Stimulated activated CD4-positive, alpha-beta T cell treated with anti-CD3 and anti-CD28 coated beads, Interleukin-15, amount 100 ng/mL, for 24 hours (primary cell): ENCODE measurements at places on chromosomes 6 and 20.
A peak's percentile ranks its signal among the peaks of the same experiment; 100 is the strongest.

DNA sequence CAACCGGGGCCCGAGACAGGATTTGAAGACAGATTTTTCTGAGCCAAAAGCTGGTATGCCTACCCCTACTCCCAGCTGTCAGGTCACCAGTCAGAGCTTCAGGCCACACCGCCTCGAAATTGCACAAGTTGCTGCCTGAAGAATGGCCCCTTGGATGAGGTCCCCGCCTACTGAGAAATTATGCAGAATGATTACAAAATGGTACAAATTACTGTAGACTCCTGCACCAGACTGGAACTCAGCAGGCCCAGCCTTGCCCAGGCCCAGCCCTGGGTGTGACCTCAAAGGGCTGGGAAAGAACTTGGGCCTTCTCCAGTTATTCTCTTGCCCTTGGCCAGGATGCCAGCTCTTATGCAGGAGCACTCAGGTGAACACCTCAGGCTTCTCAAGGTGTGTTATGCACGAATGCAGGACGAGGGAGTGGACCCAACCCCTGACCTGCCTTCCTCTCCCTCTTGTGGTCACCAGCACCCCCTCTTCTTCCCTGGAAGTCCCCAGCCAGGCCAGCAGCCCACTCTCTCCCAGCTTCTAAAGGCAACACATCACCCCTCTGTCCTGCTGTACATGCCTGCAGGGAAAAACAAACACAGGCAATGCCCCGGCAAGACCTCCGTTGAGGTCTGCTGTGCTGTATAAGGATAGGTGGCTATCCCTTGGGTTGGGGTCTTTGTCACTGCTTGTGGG is 88.7 kb upstream of the NAA20 start:
- DNase-seq: no peak

DNA sequence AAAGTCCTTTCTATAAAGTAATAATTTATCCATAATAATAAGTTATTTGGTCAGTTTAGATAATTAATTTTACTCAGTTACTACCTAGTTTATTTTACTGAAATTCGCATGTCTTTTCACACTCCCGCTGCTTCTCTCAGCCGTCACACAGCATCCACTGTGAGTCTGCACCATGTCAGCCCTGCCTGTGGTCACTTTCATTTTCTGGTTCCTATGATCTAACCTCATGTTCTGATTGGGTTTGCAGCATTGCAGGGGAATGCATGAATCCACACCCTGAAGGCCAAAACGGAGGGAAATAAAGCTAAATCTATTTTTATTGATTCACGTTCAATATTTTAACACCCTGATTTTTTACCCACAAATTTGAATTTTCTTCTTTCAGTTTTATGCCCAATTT is 47.4 kb downstream of the PDE10A start:
- no peak for DNase-seq

DNA sequence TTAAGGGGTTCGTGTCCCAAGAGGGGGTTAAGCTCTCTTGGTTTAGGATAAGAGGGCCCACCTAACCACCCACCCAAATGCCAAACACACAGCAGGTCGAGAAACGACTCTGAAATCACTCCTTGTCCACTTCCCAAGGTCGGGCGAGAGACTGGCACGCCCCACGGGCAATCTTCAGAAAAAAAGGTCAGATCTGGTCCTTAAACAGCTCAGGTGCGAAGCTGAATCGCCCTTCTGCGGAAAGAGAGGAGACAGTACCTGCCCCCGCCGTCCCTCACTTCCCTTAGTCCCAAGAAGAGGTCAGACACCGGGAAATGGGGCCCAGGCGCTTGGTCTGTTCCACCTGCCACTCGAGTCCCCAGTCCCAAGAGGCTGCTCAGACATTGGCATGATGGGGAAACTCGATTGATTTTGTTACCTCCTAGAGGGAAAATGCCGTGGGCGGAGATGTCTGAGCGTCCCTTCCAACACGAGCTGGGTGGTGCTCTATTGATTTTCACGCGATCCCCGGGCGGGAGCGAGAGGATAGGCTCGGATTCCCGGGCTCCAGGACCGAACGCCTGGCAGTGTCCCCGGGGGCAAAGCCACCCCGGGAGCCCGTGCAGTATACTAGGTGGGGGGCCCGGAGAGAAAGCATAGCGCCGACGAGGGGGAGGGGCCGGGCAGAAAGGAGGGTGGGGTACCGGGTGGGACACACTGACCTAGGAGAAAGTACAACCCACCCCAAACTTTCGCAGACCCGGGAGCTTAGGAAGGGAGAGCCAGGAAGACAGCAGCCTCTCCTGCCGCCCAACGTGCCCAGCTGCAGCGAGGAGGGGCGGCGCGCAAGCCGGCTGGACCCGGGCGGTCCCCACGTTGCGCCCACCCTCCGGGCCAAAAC is 1.1 kb upstream of the SAMD5 start:
- DNase-seq: peak; percentile 7

DNA sequence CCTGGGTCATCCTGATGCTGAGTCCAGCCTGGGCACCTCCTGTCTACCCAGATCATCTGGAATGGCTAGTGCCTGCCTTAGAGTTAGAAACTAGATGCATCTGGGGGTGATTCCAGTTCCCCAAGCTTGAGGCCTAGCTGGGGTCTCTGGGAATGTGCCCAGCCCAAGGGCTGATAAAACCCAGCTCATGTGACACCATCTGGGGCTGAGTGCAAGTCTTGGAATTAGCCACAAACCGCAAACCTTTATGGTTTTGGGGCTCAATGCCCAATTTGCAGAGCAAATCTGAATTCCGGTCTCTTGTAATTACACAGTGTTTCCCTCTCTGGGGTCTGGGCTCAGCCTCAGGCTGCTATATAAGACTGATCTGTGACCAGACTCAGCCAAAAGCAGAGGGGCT is at the start of gene BPIFB4:
Gene BPIFB4 (plus strand): TSS at position 385 of the 400 bp plus-strand sequence. CDS start 1,884 bp downstream, outside the sequence.
- no peak for DNase-seq

GRCh38 chr6:30618270-30618797 is 694 bp downstream of the MRPS18B start:
- DNase-seq: no peak

GRCh38 chr6:119428633-119429032 is 79.1 kb upstream of the MAN1A1 start:
- DNase-seq: no peak

DNA sequence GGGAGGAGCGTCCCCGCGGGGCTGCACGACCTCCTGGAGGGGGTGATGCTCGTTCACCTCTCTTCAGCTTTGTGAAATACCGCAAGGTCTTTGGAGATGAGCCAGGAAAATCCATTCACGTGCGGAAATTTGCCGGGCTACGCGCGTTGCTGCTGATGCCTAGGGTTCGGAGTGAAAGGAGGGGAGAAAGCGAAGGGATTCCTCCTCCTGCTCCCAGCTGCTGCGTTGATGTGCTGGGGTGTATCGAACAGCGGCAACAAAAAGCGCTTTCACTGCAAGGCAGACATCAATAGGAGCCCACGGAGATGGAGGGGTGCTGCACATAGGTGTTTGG is 391 bp upstream of the B3GAT2 start:
- DNase-seq: peak; percentile 12

GRCh38 chr20:19259141-19259591 is 46.7 kb downstream of the SLC24A3 start:
- DNase-seq: no peak
